AG10803 (cell line): ENCODE measurements at places on chromosomes 11 and 22.
A peak's percentile ranks its signal among the peaks of the same experiment; 100 is the strongest.

DNA sequence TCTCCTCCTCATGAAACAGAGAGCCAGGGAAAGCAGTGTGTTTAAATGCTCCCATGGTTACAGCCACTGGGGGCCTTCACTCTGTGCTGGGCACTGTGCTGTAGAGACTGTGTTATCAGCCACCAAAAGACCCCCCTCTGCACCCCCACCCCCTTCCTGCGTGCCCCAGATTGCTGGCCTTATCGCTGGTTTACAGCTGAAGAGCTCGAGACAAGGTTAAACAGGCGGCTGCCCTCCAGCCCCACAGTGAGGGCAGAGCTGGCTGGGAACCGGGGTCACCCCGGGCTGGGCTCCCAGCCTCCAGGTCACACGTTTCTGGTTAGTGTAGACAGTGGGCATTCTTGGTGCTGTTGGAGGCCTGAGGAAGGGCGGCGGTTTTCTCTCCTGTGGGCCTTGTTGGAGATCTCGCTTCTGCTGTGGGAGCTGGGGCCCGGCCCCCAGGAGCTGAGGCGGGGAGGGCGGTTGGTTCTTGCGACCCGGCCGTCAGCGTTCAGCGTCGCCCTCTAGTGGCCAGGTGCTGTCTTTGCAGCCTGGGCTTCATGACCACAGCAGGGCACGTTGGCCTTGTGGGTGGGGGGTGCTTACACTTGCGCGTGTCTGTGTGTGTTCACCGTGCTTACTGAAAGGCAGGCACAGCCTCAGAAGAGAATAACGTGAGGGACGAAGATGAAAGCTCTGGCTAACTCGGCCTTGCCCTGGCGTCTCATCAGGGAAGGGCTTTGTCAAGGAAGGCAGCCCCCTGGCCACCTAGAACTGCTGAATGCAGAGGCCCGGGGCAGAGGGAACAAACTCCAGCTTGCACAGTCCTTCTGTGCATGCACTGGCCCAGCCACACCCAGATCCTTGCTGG, 40.8 kb downstream of the TBC1D22A start:
- no peak for DNase-seq

GRCh38 chr11:114483929-114484328, 44.7 kb downstream of the REXO2 start:
- no peak for DNase-seq

DNA sequence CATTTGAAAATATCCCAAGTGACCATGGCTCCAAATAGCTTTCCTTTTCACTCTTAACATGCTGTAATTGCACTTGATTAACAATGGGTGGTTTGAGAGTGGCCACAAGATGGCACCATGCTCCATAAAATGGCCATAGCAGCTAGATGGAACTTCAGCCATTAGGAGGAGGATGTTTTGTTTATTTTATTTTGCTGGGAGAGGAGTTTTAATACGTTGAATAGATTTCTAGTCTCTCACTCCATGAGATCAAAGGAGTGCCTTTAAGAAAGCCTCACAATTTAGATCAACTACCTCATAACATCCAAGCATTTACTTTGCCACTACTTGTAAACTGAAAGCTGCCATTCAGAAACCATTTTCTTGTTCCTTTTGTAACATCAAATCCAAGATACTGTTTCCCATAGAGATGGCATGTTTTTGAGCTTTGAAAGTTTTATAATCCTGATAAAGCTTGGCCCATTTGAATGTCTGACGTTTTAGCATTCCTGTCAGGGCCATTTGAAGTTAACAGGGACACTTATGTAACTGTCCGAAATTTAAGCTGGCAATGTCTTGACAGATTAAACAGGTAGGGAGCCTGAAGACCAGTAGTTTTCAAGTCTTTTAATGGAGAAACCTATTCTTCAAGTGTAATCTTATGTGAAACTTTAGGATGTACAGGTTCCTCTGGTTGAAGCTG, 4.7 kb downstream of the FEN1 start:
- peak; percentile 84 for DNase-seq

DNA sequence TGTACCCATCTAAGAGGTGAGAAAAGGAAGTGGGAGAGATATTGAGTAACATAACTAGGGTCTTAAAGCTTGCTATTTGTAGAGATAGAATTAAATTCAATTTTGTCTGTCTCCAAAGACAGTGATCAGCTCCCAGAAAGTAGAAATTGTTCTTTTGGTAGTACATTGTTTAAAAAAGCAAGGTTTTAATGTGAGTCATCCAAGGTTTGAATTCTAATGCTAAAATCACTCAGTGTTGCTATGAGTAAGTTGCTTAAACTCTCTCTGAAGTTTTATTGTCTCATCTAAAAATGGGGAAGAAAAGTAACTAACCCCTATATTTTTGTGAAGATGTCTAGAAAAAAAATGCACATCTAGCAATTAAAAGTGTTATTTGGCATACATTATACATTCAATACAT, 1004.5 kb upstream of the CCDC90B start:
- peak; percentile 17 for DNase-seq

GRCh38 chr11:110371084-110371483, 58.7 kb upstream of the FDX1 start:
- DNase-seq, result no peak

- DNase-seq, result no peak
Observed at GRCh38 chr22:48427731-48428211, 1399.9 kb downstream of the BRD1 start.
